ENCODE measurements at places on chromosomes 11 and 22.

DNA sequence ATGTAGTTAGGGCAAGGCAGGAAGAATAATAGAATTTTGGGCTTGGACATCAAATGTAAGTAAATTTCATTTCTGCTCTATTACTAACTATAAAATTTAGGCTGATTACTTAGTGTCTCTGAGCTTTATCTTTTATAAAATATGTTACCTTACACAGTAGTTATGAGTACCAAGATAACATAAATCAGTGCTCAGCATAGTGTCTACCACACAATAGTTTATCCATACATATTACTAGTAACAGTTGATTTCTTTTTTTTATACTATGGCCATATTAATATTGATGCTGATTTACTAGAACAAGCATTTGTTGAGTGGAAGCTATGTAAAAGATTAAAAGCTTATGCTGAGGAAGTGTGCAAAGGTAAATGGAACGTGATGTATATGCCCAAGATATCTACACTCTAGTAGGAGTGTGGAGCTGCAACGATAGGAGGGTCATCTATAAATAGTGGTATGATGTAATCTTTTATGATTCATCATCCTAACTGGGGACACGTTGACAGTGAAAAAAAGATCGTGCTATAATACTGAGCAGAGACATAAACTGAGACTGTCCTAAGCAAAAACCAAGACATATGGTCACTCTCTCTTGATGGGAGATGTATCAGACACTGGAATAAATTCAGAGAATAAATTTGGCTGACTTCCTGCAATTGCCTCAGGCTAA is 8.7 kb upstream of the SLC5A12 start:
- H3K4me3 ChIP-seq = no peak overlapping the region
- H3K27me3 ChIP-seq = no peaks in the 10 kb centered on the region
- H3K36me3 ChIP-seq = no peaks in the 10 kb centered on the region
- no peak for DNase-seq
- H3K4me1 ChIP-seq = no peaks in the 10 kb centered on the region

- DNase-seq = no peak
- H3K36me3 ChIP-seq = peaks cover 29% of the 10 kb centered on the region
- no peak overlapping the region for H3K4me3 ChIP-seq
- H3K4me1 ChIP-seq = no peaks in the 10 kb centered on the region
These were observed 18.0 kb downstream of the PPP2R1B start for GRCh38 chr11:111748035-111748804.

GRCh38 chr11:112339566-112339965 is 78.9 kb upstream of the PLET1 start:
- H3K4me3 ChIP-seq = no peak overlapping the region
- H3K4me1 ChIP-seq = 0 out of 2 replicates have a peak, but pooled peaks cover 4% of the 10 kb centered on the region
- H3K27me3 ChIP-seq = no peaks in the 10 kb centered on the region
- no peak for DNase-seq
- H3K27ac ChIP-seq = no peak overlapping the region
- H3K36me3 ChIP-seq = no peaks in the 10 kb centered on the region

DNA sequence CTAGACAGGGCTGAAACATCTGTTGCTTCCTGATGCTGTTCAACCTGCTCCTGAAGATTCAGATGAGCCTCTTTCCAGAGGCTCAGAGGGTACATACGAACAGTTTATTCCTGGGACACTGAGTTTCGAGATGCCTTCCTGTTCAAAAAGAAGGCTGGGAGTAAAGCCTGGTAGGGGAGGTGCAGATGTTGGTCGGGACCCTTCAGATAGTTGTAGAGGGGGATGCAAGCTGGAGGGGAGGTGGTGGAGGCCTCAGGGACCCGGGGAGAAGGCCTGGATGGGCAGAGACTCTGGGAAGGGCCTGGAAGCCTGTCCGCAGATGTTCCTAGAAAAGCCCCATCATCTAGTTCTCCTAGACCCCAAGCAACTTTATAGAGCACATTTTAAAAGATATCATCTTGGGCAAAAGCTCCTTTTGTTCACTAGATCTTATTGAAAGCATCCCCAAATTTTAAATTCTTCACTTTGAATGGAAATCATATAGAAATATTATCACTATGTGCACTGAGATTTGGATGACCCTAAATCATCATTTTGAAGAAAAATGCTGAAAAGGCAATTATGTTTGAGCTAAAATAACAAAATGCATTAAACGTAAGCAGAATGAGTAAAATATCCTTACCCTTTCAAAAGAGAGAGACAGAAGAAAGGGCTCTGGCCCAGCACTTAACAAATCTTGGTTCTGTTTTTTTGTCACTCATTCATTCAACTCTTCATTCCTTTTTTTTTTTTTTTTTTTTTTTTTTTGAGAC is 41.2 kb downstream of the RTL6 start:
- H3K27me3 ChIP-seq = no peaks in the 10 kb centered on the region
- DNase-seq = no peak
- H3K36me3 ChIP-seq = no peaks in the 10 kb centered on the region
- peaks cover 9% of the 10 kb centered on the region for H3K4me1 ChIP-seq
- H3K27ac ChIP-seq = no peak overlapping the region

DNA sequence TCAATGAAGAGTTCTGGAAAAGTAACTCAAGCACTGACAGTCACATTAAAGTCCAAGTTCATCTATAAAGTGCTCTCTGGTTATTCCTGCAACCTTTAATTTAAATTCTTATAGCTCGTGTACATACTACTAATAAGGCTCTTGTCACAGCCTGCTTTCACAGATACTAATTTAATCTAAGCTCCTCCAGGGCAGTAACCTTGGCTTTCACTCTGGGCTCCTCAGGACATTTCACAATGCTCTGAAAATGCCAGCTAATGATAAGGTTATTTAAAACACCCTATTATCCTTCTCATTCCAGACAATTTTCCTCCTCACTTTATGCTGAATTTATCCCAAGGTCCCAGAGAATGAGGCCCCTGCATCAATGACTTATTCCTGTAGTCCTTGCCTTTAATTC is 242.7 kb upstream of the CCDC90B start:
- no peak overlapping the region for H3K4me3 ChIP-seq
- no peaks in the 10 kb centered on the region for H3K36me3 ChIP-seq
- H3K27ac ChIP-seq = no peak overlapping the region
- H3K4me1 ChIP-seq = no peaks in the 10 kb centered on the region
- DNase-seq = no peak
- no peaks in the 10 kb centered on the region for H3K27me3 ChIP-seq

DNA sequence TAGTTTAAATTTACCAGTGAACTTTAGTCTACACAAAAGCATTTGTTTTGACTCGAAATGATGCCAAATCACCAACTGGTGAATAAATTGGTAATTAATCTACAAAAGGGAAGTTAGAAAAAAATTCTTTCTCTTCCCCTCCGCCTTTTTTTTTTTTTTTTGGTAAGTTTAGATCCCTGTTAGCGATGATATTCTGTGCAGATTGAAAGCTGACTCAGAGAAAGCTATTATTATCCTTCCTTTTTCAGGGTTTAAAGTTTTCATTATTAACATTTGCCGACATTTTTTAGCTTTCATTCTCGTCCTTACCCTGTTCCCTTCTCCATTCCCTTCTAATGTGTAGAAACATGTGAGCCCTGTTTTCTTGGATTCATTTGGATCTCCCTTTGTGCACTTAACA is 16.8 kb upstream of the NUP160 start:
- no peaks in the 10 kb centered on the region for H3K36me3 ChIP-seq
- DNase-seq = no peak
- peak overlapping the region; percentile 67 for H3K27ac ChIP-seq
- H3K4me1 ChIP-seq = peaks cover 42% of the 10 kb centered on the region
- peak overlapping the region; percentile 35 for H3K4me3 ChIP-seq
- H3K27me3 ChIP-seq = no peaks in the 10 kb centered on the region

DNA sequence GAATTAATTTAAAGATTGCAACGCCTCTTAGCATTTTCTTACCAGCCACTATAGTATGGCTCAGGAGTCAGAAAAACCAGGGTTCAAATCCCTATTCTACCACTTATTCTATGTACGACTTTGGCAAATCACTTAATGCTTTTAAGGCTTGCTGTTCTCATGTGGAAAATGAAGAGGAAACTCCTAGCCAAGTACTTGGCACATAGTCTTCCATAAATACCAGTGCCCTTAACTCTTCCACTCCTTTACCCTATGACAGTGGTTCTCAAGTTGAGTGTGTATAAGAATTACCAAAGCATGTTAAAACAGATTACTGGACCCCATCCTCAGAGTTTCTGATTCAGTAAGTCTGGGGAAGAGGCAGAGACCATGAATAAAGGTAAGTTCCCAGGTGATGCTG is 107.6 kb downstream of the RBFOX2 start:
- H3K27ac ChIP-seq = no peak overlapping the region
- no peaks in the 10 kb centered on the region for H3K36me3 ChIP-seq
- no peaks in the 10 kb centered on the region for H3K27me3 ChIP-seq
- DNase-seq = no peak
- H3K4me3 ChIP-seq = no peak overlapping the region
- H3K4me1 ChIP-seq = no peaks in the 10 kb centered on the region

GRCh38 chr11:66077927-66078326 is 7.9 kb downstream of the PACS1 start:
- H3K36me3 ChIP-seq = peaks cover 8% of the 10 kb centered on the region
- H3K27me3 ChIP-seq = no peaks in the 10 kb centered on the region
- no peak for DNase-seq
- peak overlapping the region; percentile 49 for H3K27ac ChIP-seq
- H3K4me3 ChIP-seq = peak overlapping the region; percentile 7
- H3K4me1 ChIP-seq = peaks cover 33% of the 10 kb centered on the region

GRCh38 chr11:32433101-32433913 is 2.0 kb downstream of the WT1 start:
- no peak overlapping the region for H3K4me3 ChIP-seq
- H3K27me3 ChIP-seq = peaks cover 28% of the 10 kb centered on the region
- no peak for DNase-seq
- H3K27ac ChIP-seq = no peak overlapping the region
- no peaks in the 10 kb centered on the region for H3K36me3 ChIP-seq

DNA sequence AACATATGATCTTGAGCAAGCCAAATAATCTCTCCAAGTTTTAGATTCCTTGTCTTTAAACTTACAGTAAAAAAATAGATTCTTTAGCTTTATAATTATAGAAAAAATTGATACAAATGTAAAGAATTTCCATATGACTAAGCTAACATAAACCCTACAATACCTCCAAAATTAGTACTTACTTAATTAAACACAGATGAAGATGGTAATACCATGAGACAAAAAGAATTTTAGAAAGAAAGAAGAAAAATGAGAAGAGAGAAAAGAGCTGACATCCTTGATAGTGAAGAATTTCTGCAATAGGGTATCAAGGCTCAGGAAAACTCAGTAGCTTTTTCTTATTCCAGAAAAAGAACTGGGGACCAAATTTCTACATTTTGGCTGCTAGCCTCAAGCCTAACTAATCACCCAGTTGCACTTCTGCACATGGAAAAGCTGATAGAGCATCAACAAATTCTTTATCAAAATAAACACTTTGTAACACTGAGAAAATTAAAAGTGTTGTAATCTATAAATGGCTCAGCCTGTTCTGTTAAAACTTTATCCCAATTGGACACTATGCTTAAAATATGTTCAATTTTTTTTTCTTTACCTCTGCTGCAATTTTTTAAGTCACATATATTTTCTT is 24.7 kb upstream of the SOX6 start:
- H3K36me3 ChIP-seq = no peaks in the 10 kb centered on the region
- H3K27ac ChIP-seq = no peak overlapping the region
- no peaks in the 10 kb centered on the region for H3K27me3 ChIP-seq
- no peak overlapping the region for H3K4me3 ChIP-seq
- no peaks in the 10 kb centered on the region for H3K4me1 ChIP-seq

DNA sequence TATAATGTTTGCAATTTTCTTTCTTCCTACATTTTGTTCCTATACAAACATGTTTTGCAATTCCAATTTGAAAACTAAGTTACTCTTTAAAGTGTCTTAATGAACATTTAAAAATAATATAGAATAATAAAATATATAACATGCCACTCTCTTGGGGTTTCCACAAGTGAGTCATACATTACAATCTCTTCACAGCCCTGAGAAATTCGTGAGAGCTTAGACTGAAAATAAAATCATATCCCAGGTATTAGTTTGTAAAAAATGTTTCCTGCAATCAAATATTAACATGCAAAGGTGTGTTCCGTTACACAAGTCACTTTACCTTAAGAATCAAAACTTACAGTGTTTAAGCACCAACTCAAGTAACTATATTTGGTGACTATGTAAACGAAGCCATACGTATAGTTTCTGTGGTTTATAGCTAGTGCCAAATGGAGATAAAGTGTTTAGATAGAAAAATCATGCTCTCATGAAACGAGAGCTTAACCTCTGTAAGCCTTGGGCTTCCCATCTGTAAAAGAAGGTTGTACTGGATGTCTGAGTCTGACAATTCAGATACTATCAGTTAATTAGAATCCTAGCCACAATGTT is 253.6 kb upstream of the ANO3 start:
- H3K4me3 ChIP-seq = no peak overlapping the region
- H3K27me3 ChIP-seq = no peaks in the 10 kb centered on the region
- no peaks in the 10 kb centered on the region for H3K36me3 ChIP-seq
- no peaks in the 10 kb centered on the region for H3K4me1 ChIP-seq
- no peak overlapping the region for H3K27ac ChIP-seq
- DNase-seq = no peak

DNA sequence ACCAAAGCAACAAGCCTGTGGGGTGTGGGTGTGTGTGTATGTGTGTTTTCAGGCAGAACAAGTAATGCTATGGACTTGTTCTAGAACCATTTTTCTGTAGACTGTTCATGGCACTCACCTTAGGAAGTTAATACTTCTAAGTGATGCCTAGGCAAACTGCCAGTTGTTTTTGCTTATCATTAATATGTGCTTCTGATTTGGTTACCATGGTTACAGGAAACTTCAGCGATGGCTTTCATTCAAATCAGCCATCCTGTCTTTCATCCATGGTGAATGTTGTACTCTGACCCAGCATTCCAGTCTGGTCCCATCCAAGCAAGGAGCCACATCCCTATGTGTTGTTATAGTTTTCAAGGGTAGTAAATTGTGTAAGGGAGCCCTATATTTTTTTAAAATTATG is 49.8 kb upstream of the ARHGAP20 start:
- H3K27ac ChIP-seq = no peak overlapping the region
- H3K4me3 ChIP-seq = no peak overlapping the region
- no peaks in the 10 kb centered on the region for H3K4me1 ChIP-seq
- DNase-seq = no peak
- no peaks in the 10 kb centered on the region for H3K36me3 ChIP-seq

DNA sequence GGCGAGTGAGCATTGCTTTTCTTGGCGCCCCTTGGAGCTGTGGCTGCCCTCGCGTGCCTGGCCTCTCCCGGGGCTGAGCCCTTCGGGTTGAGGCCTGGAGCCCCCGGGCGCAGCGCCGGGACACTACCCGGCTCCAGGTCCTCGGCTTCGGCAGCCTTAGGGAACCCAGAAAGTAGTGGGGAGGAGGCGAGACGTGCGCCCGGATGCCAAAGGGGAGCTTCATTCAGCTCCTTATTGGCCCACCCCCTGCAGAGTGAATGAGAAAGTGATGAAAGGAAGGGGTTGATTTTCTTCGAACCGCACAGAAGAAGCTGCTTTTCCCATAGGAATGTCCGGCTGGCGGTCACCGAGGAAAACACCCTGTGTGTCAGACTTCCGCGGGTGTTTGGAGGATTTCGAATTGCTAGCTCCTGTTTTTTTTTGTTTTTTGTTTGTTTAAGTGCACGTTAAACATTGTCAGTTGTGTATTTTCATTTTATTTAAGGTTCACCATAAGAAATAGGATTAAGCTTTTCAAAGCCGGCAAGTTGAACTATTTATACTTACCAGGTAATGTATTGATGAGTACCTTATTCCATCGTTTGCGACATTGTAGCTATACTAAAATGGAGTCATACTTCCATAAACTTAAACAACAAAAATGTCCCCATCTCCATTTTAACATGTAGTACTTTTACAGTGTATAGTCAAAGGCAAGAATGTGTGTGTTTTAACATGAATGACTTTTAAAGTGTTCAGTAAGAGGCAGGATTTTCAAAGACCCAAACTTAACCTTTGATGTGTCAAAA is 841 bp upstream of the EIF4G2 start:
- no peaks in the 10 kb centered on the region for H3K27me3 ChIP-seq
- H3K4me3 ChIP-seq = peak overlapping the region; percentile 88
- H3K4me1 ChIP-seq = peaks cover 10% of the 10 kb centered on the region
- DNase-seq = no peak
- H3K27ac ChIP-seq = peak overlapping the region; percentile 98

All from GM12878 (cell line).